ENCODE measurements at places on chromosomes 16 and 17.

DNA sequence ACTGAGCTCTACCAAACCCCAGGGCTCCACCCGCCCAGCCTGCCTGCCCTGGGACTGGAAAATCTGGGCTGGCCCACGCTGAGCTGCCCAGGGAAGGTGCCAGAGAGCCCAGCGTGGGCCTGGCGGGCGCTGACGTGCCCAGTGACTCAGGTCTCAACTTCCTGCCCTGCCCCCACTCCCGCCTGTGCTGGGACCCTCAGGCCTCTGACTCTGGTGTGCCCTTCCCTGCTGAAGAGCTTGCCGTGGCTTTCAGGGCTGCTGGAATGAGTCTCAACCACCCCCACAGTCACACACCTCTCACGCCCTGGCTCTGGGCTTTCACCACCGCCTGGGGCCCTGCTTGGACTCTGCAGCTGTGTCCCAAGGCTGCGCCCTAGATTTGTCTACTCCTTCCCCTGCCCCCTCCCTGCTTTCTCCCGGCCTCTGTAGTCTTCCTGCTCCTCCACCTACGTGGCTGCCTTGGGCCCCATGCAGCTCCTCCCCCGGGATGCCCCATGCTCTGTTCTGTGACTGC is 10.4 kb downstream of the LLGL1 start:
- no peak for DNase-seq

- no peak for DNase-seq
These were observed 1.1 kb upstream of the DBNDD1 start for GRCh38 chr16:90020260-90020837.

DNA sequence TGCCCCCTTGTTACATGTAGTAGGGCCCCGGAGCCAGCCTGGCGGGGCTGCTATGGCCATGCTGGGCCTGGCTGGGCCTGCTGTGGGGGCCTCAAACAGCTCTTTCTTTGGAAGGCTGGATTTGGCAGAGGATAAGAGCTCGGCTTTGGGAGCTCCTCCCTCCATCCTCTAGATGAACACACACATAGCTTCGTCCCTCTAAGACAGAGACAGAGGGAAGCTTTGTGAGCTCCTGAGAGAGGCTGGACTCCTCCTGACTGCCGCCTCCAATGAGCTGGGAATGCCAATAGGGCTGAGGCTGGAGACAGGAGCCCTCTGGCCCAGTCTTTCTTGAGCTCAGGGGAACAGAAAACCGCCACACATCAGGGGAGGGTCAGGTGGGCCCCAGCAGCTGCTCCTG is 37.3 kb upstream of the CDC42EP4 start:
- DNase-seq: no peak

GRCh38 chr16:88923450-88923849 is 53.6 kb downstream of the CBFA2T3 start:
- DNase-seq: no peak

DNA sequence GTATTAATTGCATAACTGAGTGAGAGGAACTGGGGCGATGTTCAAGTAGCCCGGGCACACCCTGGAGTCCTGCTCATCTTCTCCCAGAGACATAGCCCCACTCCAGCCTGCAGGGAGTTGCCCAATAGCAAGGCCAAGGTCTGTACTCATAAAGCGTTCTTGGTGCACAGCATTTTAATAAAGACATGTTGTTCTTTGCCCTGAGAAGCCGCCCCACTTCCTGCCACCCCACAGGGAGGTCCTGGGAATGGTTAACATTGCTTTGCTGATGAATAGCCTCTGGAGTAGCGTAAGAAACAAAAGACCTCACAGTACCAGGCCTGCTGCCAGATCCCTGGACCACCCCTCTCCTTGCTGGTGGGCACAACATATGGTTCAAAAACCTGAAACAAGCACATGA is 21.6 kb upstream of the CDH1 start:
- DNase-seq: no peak

DNA sequence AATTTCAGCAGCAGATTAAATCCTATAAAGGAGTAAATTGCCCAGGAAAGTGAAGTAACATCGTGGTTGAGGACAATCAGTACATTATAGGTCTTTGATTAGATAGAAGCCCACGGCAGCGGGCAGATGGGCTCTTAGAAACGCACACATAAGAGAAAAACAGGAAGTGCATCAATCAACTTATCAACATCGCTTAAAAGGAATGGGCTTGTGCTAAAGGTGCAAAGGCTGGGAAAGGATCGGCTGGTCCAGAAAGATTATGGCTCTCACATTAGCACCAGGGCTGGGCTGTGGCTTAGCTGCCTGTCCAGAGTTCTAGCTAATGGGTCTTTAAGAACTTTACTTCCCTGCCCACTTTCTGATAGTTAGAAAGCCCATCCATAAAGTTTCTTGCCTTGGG is 292.0 kb upstream of the TNRC6C start:
- no peak for DNase-seq

- no peak for DNase-seq
These were observed 2.2 kb upstream of the LPCAT2 start for GRCh38 chr16:55506708-55507107.

DNA sequence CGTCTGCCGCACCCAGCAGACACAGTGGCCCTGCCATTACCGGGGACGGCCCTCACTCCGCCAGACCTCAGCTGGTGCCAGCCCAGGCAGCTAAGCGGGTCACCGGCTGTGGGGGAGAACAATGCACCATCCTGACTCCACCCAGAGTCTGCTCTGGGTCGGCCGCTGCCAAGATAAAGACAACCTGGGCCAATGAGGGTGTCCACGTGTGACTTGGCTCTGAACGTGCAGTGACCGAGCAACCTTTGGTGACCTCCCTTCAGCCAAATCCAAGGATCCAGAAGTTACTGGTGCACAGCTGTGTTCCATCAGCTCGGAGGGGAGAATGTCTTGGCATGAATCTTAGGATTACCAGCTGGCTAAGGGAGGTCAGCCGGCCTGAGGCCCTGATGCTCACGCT is 155.9 kb downstream of the NTN1 start:
- DNase-seq: no peak

- DNase-seq: no peak
These were observed 5.8 kb downstream of the TMEM97 start for GRCh38 chr17:28324781-28325180.

DNA sequence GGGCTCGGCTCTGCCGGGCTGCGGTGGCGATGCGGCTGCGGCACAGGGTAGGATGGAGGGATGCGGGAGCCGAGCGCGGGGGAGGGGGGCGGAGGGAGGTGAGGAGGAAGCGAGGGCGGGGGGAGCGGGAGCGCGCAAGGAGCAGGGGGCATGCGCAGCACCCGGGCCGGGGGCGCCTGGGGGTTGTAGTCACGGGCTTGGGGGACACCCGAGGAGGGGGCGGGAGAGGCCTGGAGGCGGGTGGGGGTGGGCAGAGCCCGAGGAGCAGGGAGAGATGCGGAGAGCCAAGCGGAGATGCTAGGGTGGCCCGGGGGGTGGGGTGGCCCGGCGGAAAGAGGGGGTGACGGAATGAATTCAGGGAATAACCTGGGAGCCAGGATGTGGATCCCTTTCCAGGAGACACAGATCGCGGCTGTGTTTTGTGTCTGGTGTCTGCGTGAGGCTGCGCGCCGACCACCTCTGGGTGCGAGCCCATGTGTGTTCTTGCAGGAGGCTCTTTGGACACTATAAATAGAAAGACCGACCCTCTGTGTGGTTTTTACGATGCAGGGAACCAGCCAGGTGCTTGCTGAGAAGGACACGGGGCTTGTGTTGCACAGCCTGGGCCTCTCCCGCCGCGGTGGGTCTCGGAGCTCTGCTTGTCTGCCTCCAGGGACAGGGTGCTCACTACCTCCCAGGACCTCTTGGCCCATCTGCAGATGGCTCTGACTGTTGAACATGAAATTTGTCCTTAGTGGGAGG is at the start of gene STX1B:
STX1B (minus strand) TSS at position 54 of the 741 bp plus-strand sequence. CDS start 242 bp downstream, outside the sequence.
- peak; percentile 63 for DNase-seq

DNA sequence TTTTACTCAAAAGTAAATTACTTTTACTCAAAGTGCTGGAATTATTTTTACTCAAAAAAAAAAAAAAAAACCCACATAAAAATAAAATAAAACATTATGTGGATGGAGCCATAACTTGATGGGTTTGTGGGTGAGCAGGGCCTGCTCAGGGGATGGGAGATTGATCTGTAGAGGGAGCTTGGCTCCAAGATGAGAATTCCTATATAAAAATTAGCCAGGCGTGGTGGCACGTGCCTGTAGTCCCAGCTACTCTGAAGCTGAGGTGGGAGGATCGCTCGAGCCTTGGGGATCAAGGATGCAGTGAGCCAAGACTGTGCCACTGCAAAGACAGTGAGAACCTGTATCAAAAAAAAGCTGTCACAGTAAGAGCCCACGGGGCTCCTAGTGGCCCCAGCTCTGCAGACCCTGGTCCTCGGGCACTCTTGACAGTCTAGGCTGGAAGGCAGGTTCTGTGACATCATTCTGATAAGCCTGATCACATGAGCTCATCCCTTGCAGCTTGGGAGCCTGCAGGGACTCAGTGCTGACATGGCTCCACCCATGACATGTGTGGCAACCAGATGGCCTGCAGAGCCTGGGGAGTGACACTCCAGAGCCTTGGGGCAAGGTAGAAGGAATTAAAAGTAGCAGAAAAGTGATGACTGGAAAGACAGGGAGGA is 42.5 kb downstream of the ST3GAL2 start:
- peak; percentile 49 for DNase-seq

GRCh38 chr16:24552705-24553246 is 13.4 kb downstream of the RBBP6 start:
- no peak for DNase-seq

- DNase-seq: no peak
These were observed 20.2 kb upstream of the GNG13 start for GRCh38 chr16:820748-821147.

DNA sequence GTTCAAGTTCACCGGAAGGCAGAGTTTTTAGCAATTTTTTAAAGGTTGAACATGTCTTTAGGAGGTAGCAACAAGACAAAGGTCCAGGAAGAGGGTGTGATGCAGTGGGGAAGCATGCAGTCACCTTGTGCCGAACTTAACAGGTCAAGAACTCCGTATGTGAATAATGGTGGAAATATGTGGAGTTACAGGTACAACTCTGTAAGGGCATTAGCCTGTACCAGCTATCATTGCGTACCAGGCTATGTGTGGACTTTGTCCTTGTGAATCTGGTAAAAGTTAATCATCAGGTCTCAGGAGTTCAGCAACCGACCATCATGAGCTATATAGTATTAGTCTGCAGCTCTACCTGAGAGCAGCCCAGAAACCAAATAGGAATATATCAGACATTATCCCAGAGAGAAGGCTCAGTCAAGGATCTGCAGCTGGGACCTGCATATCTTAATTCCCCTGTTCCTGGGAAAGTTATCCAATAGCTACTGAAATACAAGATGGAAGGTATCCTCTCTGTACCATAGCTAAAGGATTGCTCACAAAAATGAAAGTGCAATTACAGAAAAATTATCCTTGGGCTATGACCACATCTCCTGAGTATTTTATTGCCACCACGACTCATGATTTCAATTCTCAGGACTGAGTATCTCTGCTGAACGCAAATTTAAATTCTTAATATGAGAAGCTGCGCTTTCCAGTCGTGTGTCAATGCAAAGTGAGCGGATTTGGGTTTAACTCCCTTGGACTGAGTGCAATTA is 469.3 kb downstream of the CDH13 start:
- DNase-seq: peak; percentile 16

- DNase-seq: no peak
These were observed 34.8 kb downstream of the RPGRIP1L start for GRCh38 chr16:53668869-53669268.

- DNase-seq: no peak
These were observed 155.7 kb upstream of the C17orf78 start for GRCh38 chr17:37219876-37220606.

DNA sequence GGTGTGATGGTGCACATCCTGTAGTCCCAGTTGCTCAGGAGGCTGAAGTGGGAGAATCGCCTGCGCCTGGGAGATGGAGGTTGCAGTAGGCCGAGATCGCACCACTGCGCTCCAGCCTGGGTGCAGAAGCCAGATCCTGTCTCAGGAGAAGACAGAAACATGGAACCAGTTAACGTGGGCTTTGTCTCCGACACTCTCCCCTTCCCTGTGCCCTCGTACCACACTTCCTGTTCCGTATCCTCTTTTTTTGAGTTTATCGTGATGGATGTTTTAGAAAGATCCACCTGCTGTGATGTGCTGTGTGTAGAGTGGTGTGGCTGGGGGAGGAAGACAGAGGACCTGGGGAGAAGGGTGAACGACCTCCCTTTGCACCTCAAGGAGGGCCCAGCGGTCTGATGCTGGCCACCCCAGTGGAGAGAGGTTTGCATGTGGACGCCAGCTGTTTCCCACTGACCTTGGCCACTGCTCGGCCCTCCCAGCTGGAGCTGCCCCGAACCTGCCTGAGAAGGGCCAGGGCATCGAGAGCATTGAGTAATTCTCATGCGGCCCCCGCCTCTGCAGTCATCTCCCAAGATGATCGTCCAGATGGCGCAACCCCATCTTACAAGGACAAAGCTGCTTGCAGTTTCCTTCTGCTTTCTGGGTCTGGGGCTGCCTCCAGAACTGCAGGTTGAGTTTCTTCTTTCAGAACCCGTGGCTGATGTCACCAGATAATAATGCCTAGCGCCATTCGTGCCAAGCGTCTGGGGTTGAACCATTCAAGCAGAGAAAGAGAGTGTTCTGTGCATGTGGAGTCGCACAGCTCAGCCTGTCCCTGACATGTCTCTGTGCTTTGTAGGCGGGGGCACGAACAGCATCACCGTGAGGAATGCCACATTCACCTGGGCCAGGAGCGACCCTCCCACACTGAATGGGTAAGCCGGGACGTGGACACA is 126.3 kb downstream of the ABCC1 start:
- DNase-seq: no peak

DNA sequence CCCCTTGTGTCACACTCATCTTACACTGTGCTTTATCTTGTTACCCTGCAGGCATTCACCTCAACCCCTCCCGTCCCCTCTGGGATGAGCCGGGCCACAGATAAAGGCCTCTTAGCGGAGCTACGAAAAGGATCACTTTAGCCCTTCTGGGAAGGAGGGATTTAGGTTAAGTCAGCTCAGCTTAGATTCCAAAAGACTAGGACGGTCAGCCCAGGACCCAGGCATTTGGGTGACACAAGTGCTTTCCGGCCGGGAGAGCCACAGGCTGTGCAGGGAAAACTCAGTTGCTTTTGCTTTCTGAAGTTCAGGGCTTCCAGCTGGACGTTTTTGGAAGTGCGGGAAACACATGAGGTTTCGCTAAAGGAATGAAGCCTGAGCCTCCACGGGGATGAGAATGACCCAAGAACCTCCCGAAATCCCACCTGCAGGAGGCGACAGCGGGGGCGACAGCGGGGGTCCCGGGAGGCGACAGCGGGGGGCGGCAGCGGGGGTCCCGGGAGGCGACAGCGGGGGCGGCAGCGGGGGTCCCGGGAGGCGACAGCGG is 11.6 kb upstream of the METRNL start:
- peak; percentile 44 for DNase-seq

- DNase-seq: no peak
These were observed 339.8 kb upstream of the TNRC6C start for GRCh38 chr17:77618731-77619130.

DNA sequence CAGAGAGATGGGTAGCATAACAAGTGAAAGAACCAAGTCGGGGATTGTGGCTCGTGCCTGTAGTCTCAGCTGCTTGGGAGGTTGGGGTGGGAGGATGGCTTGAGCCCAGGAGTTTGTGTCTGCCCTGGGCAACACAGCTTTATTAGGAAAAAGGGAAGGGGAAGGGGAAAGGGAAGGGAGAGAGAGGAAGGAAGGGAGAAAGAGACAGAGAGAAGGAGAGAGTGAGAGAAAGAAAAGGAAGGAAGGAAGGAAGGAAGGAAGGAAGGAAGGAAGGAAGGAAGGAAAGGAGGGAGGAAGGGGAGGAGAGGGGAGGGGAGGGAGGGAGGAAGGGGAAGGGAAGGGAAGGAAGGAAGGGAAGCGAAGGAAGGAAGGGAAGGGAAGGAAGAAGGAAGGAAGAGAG is 33.3 kb downstream of the CENPV start:
- DNase-seq: no peak

GRCh38 chr17:2455956-2456355 is 55.1 kb upstream of the MNT start:
- DNase-seq: no peak

Data from hepatic stellate cell (primary cell).